ENCODE measurements at places on chromosomes 7 and 10.
A peak's percentile ranks its signal among the peaks of the same experiment; 100 is the strongest.

GRCh38 chr7:91353848-91354247 is 89.6 kb downstream of the FZD1 start:
- DNase-seq: no peak

DNA sequence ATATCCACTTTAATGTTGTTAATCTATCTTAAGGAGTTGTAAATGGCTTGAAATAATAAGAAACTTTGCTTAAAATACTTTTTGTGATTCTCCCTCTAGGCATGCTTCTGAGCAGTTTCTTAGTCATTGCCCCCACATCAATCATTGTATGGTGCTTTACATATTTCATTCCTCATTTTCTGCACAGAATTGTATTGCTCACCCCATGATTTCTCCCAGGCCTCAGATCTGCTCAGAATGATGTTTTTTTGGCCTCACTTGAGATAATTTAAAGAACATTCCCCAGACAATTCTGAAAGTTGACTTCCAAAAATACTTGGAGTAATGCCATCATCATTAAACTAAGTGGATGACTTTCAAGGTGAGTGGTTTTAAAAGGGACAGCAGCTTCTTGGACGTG is 82.1 kb upstream of the PRPS1L1 start:
- peak; percentile 35 for DNase-seq

GRCh38 chr7:41931263-41931646 is 228.4 kb upstream of the INHBA start:
- no peak for DNase-seq

DNA sequence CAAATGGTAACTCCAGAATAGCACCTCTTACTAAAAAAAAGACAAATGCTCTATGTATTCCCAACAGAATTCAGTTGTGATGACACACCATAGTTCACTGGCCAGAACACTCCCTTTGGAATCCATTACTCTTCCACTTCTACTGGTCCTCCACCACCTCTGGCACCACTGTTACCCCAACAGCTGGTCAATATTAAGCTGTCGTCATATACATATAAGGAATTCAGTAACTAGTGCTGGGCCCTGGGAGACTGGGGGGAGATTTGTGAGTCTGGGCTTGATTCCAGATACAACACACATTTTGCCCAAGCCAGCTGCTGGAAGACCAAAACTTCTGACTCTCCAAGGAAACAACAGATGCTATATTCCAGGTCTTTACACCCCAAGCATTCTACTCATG is 26.0 kb upstream of the ITGA8 start:
- DNase-seq: peak; percentile 84

DNA sequence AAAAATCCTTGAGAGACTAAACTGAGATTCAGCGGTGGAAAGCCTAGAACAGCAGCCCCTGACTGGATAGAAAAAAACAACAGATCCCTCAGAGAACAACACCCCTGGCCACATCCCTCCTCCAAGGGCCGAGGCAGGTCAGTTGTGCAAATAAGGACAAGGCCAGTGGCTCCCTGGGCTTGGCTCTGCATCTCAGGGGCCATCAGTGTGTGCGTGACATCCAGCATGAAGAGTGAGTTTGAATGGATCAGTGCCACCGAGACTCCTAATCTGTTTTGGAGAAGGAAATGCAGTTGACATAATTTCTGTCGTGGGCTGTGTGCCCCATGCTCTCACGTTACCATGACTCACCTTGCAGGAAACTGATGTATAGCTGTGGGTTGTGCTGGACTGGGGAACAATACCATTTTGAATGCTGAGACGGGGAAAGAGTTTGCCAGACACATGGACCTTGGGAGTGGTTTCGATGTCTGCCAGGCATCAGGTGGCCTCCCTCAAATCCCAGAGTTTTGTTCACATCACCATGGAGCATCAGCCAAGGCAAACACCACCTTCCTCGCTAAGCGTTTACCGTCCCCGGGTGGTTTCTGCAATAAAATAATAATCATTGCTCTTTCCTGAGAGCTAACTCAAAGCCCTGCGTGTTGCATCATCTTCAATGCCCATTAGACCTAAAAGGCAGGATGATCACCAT is 153.2 kb upstream of the FZD8 start:
- peak; percentile 59 for DNase-seq

DNA sequence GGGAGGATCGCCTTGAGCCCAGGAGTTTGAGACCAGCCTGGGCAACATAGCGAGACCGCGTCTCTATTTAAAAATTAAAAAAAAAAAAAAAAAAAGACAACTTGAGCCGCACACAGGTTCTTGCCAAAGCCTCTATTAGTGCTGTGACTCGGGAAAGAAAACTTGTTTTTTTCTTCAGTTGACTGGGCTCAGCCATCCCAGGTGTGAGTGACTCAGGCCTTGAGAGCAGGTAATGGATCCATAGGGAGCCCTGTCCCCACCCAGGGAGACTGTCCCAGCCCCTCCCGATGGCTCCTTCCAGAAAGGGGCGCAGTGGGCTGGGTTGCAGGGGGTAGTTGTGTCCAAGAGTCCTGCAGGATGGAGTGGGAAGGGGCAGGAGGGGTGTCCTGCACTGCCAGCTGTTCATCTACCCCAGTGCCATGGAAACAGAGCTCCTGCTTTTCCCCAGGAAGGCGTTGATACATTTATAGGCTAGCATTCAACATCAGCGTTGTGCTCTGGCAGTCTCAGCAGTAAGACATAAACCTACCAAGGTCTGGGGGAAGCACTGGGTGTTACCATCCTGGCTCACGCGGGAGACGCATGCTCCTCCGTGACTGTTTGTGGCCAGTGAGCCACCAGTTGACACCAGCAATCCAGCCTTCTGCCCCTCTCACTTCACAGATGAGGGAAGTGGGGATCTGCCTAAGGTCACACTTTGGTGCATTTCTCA is 126.6 kb downstream of the CUX1 start:
- no peak for DNase-seq

DNA sequence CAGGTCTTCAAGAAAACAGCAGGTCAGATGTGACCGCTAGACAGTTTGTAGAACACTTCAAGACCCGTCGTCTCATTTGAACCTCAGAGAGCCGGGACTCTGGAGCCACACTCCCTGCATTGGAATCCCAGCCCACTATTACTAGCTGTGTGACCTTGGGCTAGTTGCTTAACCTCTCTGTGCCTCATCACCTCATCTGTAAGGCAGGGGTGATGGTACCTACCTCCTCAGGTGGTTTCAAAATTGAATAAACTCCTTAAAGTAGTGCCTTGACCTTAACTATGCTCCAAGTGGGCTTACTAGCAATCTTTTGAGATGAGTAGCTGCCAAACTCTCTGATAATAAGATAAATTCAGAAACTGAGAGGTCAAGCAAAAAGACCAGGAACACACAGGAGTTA is 43.8 kb downstream of the OGDH start:
- no peak for DNase-seq

GRCh38 chr7:45107356-45107755 is 4.1 kb downstream of the TBRG4 start:
- no peak for DNase-seq

DNA sequence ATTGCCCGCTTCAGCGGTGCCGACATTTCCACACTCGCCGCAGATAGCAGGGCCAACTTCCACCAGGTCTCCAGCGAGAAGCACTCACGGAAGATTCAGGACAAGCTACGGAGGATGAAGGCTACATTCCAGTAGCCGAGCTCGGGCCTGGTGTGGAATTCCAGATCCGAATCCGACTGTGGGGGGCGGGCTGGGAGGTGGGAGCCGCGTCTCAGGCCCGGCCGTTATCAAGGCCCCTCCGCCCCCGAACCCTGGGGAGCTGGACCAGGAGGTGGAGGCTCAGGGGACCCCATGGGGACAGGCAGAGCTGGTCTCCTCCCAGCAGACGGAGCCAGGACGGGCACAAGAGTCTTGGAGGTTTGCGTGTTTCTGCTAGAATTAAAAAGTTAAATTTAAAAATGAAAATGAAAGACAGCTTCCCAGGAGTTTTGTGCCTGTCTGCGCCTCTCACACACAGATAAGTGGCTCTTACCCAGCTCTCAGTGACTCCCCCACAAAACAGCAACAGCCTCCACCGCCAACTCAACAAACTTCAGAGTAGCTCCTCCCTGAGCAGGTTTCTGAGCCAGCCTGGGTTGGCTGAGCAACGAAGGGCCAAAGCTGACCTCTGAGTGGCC is 5.2 kb upstream of the UTF1 start:
- peak; percentile 69 for DNase-seq

DNA sequence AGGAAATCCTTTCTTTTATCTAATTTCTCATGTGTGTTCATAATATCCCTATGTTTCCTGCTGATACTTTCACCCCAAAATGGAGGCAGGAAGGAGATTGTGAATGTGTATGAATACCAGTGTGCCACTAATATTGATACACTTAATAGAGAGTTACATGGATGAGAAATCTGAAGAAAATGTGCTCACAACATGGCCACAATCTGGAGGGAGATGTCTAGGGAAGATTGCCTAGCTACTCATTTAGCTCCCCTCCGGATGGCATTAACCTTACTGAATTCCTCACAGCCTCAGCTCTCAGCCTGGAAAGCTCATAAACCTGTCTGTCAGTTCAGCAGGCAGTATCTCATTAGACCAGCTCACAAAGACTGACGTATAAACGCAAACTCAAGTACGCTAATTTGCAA is 23.4 kb upstream of the DMTF1 start:
- DNase-seq: no peak

DNA sequence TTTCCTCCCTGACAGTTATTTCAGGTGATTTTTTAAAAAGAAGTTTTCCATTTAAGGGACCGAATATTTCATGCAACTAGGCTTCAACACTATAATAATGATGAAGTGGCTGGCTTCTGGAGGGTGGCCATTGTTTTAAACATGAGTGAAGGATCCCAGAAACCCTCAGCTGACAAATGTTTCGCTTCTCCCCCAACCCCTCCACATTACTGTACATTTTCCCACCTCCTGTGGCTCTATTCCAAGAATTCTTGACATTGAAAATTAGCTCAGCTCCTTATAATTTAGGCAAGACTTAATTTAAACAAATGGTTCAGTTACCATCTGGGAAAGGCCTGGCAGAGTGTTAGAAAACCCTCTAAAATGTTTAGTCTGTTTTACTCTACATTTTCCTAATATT is 129.9 kb upstream of the CDCA7L start:
- DNase-seq: no peak

- no peak for DNase-seq
These were observed 13.9 kb downstream of the VSTM2A start for GRCh38 chr7:54556121-54556520.

- no peak for DNase-seq
These were observed 3.6 kb downstream of the GDI2 start for GRCh38 chr10:5809527-5810154.

DNA sequence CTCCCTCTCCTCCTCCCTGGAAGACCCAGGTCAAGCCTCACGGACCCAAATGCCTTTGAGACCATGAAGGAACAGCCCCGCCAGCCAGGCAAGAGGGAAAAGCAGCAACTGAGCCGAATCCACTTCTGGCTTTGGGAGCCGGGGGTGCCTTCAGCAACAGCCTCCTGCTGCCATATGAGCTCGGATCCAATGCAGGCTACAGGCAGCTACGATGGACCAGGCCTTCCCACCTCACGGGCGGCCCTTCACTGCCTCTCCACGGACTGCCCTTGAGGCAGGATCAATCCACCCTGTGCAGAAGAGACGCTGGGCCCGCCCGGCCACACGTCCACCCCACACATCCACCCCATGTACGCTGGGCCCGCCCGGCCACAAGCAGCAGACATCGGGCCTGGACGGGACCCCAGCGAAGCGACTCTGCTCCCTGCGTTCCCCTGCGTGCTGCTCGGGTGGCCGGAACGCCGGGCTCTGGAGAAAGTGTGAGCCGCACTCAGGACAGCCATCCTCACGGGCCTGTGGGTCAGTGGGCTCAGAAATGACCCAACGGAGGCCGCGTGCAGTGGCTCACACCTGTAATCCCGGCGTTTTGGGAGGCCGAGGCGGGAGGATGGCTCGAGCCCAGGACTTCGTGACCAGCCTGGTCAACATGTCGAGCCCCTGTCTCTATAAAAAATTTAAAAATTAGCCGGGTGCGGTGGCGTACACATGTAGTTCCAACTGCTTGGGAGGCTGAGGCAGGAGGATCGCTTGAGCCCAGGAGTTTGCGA is 82.0 kb downstream of the FOXL3 start:
- no peak for DNase-seq

DNA sequence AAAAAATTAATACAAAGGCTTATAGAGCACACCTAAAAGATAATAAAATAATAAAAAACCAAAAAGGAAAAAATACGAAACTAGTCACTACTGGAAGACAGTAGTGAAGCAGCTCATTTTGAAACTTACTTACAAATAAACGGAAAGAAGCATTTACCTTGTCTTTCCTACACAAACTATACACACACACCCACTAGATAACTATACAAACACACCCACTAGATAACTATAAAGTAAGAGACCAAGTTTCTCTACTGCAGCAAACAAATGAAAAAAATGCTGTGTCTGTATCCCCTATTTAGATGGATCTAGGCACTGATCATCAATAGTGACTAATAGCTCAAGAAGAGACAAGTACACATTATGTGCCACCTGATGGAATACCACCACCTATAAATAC is 49.2 kb downstream of the KIF5B start:
- DNase-seq: no peak

GRCh38 chr7:143892527-143893300 is 9.3 kb downstream of the TCAF1 start:
- peak; percentile 43 for DNase-seq

DNA sequence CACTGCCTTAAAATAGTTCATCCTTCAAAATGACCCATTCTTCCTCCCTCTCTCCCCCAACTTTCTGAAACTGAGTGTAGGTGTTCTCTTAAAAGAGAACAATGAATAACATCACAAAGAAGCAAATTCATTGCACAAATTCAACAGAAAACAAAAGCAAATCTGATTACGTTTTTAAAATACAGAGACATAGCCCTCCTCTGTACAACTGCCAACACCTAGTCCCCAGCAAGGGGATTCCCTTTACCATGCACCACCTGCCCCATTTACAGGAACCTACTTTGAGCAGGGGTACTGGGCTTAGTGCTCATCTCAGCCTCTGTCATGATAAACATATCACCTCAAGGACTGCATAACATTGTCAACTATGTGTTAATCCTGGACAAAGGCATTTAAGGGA is 302.8 kb upstream of the AOAH start:
- no peak for DNase-seq

Measured in fibroblast of pulmonary artery (primary cell).